NB4 (cell line): ENCODE measurements at places on chromosomes 12 and 14.

- no peak for DNase-seq
Observed at GRCh38 chr12:131836714-131837397, 8.7 kb downstream of the MMP17 start.

GRCh38 chr14:71591929-71592328 is 340.3 kb upstream of the RGS6 start:
- peak; percentile 79 for DNase-seq

GRCh38 chr14:47223656-47224055 is 451.7 kb downstream of the MDGA2 start:
- DNase-seq = no peak

GRCh38 chr14:81172353-81172752 is 48.4 kb downstream of the GTF2A1 start:
- DNase-seq = no peak

- DNase-seq = no peak
Observed at GRCh38 chr12:78149459-78149858, 318.8 kb downstream of the NAV3 start.

- DNase-seq = no peak
Observed at GRCh38 chr12:57872362-57872761, 25.8 kb upstream of the CTDSP2 start.

DNA sequence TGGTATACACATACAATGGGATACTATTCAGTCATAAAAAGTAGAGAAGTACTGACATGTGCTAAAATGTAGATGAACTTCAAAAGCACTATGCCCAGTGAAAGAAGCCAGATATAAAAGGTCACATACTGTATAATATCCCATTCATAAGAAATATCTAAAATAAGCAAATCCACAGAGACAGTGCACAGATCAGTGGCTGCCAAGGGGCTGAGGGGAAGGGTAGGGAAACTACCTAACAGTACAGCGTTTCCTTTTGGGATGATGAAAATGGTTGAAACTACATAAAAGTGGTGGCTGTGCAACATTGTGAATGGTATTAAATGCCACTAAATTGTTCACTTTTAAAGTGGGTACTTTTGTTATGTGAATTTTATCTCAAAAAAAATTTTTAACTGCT is 11.9 kb downstream of the EAPP start:
- DNase-seq = no peak

DNA sequence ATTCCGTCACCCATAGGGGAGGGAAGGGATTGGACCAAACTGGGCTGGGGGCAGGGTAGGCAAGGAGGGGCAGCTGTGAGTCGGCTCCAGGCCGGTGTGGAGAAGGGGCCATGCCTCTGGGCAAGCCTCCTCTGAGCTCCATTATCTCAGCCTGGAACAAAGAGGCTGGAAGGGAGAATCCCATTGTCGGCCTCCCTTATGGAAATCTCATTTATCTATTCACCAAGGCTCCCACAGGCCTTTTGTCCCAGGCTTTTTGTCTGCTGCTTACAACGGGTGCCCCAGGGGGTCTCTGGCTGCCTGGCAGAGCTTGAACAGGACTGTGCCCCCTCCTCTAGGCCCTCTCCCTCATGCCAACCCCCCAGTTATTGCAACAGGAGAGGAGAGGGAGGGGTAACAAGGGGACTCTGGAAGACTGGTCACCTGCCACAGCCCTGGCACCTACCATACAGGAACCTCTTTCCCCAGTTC is 19.5 kb downstream of the FIGNL2 start:
- no peak for DNase-seq

DNA sequence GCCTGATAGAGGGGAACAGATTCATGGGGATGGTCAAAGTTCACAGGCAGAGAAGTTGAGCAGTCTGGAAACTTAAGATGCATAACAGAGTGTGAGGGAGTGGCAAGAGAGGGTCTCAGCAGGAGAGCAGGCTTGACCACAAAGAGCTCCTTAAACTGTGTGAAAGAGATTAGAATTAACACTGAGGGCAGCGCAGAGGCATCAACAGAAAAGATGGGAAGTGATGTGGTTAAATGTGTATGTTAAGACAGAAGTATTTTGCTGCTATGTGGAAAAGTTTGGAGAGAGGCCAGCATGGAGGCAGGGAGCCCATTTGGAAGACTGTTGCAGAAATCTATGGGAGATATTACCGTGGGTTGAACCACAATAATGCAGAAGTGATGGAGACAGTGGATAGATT is 122.7 kb upstream of the LMNTD1 start:
- no peak for DNase-seq

DNA sequence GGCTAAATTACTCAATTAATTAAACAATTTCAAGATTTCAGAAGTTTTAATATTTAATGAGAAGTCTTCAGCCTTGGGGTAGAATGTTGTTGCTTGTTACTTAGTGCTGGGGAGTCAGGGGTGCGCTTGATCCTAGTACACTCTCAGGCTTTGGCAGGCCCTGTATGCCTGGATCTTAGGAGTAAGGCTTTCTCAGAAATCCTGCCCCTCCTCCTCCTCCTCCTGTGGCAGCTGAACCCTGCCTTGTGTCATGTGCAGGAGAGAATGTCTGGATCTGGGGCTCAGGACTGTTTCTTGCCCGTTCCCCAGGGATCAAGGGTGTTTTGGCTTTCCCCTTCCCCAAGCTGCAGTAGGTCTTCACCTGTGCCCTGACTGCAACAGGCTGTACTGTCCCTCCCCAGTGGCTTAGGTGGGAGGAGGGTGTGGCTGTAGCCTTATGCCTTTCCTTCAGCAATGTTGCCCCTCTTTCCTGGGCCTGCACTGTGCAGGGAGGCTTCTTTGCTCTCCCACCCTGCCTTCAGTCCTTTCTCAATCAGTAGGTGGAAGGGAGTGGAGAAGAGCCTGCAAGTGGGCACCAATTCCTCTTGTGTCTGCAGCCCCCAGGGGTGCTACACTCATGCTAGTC is 108.2 kb downstream of the SLC38A6 start:
- DNase-seq = no peak

- peak; percentile 10 for DNase-seq
Observed at GRCh38 chr12:46617167-46617566, 208.6 kb downstream of the SLC38A4 start.

GRCh38 chr12:29104516-29104915 is 44.6 kb upstream of the FAR2 start:
- peak; percentile 33 for DNase-seq

DNA sequence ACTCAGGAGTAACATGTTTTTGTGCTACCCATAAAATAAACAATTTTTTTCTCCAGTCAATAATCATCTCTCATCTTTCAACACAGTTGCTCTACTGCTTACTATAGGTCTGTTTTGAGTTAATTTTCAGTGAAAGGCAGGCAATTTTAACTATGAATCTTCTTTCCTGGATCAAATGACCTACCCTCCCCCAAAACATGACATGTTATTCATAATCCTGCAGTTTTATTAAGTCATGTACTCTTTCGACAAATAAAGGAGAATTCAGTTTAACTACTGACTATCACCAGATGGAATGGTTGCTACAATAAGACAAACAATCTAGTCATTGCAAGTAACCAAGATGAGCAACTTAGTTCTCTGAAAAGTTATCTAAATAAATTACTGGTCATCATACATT is 106.0 kb upstream of the FAR2 start:
- no peak for DNase-seq

- DNase-seq = no peak
Observed at GRCh38 chr14:105091517-105092170, 26.4 kb upstream of the GPR132 start.

GRCh38 chr14:22221508-22221907 is 367.5 kb downstream of the DAD1 start:
- DNase-seq = peak; percentile 37

- peak; percentile 49 for DNase-seq
Observed at GRCh38 chr12:100672075-100672592, 98.7 kb downstream of the GAS2L3 start.

GRCh38 chr12:50322206-50322605 is 38.9 kb upstream of the LIMA1 start:
- no peak for DNase-seq

DNA sequence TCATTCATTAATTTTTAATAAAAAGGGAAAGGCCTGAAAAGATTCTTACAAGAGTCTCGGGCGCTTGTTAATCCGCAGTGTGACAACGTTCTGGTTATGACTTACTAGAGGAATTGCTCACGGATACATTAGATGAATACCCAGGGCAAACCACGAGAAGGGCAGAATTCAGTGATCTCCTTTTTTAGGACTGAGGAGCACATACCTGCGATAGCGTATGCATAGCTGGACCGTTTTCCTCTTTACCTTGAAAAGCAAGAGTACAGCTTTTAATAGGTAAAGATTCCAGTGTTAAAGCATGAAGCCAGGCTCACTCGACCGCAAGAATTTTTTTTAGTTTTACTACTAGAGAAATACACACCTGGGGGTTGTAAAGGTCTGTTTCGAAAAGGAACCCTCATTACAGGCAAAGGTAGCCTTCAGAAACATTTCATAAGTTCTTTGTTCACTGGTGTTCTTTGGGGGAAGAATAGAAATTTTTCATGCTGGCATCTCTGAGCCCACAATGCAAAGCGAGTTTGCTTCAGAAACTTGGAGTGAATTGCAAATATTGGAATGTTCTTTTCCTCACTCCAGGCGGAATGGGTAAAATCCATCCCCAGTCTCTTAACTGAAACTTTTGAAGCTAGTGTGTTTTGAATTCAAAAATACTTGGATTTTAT is 953 bp downstream of the MAPK1IP1L start:
- no peak for DNase-seq

GRCh38 chr14:59633486-59633885 is 56.9 kb upstream of the CCDC175 start:
- no peak for DNase-seq

DNA sequence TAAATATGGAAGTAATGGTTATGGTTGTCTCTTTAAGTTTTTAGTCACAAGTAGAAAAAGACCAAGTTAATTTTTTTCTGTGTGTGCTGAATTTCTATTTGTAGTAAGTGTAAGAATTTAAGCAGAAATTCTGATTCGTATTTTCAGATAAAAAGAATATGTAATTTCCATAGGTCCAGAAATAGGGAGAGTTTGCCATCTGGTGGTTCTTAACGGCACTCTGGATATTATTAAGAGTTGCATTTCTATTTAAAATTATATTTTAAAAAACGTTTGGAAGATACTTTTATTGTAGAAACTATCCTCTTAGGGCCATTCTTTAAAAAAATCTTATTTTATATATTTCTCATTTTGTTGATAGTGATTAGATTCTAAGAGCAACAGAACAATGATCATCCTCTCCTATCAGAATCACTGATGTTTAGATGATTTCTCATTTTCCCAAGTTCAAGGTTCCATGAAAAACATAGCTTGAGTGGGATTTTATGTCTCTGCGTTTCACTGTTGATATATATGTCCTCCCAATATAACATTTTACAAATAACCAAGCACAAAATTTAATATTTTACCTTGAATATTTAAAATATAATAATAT is 88.3 kb downstream of the LRRK2 start:
- DNase-seq = peak; percentile 47
